Sigmoid colon (tissue), 7 donors: ENCODE measurements at places on chromosomes 6 and 20. TPM values are rescaled to one million over a fixed set of nuclear protein-coding genes. Genes with fewer than 3 reads are reported as not detected.

Gene OLIG3
- total RNA-seq: not detected

Gene TGM3
- total RNA-seq: not detected

DNA sequence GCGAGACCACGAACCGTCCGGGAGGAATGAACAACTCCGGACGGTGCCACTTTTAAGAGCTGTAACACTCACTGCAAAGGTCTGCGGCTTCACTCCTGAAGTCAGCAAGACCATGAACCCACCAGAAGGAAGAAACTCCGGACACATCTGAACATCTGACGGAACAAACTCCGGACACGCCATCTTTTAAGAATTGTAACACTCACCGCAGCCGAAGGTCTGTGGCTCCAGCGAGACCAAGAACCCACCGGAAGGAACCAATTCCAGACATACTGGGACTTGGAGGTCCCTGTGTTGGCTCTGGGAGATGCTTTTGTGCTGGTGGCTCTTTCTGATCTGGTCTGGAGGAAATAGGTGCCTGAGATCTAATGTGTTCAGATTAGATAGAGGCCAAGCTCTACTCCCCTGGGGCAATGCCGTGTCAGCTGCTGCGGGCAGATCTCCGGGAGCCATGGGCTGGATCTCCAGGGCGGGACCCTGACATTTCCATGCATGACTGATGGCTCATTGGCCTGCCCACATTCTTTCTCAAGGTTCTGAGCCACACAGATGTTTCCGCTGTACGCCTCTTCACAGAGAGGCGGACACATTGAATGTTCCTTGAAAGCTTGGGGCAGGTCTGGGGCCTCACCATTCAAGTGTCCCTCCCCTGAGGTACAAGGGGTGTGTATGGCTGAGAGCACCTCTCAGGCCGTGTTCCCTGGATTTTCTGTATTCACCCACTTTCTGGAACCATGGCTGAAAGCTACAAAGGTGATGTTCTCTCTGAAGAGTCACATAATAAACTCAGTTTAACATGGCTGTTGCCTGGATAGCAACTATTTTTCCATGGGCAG, 29.3 kb downstream of the GMPR start:
- no peak for DNase-seq

GRCh38 chr6:99366852-99367251, 17.4 kb upstream of the FAXC start:
- DNase-seq: no peak

- DNase-seq: no peak
Measured at GRCh38 chr20:7361321-7361720, 578.9 kb downstream of the HAO1 start.

DNA sequence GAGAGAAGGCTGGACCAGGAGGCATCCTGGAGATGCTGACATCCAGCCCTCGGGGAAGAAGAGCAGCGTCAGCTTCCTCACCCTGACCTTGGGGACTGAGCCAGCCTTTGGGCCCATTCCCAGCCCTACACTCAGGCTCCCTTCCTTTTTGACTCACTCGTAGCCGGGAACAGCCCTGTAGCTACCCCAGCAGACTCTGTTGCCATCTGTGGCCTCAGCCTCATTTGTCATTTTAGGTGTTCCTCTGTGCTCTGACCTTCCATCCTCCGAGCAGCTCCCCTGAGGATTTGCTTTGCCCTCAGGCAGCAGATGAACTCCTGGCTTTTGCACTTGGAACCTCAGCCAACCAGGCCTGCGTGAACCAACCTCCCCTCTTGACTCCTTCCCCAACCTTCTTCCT, 67.5 kb downstream of the ELOVL2 start:
- DNase-seq: no peak

DNA sequence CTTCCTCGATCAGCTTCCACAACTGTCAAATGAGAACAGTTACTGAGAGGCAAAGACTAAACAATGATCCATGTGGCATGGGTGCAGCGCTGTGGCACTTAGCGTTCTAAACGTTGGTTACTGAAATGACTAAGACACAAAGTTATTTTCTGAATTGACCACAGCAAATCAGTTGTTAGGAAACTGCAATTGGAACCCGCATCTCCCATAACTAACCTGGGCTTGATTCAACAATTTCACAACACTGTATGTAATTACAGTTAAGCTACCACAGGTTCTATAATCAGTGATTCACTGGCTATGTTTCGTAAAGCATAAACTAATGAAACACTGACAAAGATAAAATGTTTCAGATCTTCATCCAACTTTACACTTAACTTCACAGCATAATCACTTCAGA, 12.5 kb downstream of the WDR27 start:
- no peak for DNase-seq

Gene CTCFL
- total RNA-seq: not detected

GRCh38 chr6:34352305-34352937, 40.0 kb downstream of the NUDT3 start:
- no peak for DNase-seq

DNA sequence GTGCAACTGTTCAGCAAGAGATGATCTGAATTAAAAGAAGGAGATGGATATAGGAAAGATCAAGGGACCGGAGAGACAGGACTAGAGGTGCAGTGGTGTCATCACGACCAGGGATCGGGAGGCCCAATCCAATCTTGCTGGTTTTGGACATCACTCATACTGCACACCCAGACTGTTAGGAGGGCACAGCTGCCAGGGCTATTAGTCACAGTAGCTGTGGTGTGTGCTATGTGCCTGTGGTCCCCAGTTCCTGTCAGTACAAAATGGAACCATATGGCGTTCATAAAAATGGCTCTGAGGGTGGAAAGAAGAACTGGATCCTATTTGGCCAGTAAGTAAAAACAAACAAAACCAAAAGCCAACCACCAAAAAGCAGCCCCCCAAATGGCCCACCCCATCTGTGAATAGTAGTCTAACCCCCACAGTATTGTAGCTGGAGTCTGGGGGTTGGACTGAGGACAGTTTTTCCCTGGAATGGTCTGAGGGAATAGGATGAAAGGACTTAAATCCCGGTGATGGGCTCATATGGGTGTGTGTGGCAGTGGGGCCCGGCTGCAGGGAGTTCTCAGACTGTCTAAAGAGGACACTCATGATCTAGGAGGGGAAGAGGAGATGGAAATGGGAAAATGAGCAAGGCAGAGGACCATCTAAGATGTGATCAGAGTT, 9.3 kb upstream of the NNAT start:
- peak; percentile 36 for DNase-seq

Gene PTCRA
- not detected for total RNA-seq

GRCh38 chr20:34968042-34968775, 12.5 kb downstream of the MYH7B start:
- no peak for DNase-seq

DNA sequence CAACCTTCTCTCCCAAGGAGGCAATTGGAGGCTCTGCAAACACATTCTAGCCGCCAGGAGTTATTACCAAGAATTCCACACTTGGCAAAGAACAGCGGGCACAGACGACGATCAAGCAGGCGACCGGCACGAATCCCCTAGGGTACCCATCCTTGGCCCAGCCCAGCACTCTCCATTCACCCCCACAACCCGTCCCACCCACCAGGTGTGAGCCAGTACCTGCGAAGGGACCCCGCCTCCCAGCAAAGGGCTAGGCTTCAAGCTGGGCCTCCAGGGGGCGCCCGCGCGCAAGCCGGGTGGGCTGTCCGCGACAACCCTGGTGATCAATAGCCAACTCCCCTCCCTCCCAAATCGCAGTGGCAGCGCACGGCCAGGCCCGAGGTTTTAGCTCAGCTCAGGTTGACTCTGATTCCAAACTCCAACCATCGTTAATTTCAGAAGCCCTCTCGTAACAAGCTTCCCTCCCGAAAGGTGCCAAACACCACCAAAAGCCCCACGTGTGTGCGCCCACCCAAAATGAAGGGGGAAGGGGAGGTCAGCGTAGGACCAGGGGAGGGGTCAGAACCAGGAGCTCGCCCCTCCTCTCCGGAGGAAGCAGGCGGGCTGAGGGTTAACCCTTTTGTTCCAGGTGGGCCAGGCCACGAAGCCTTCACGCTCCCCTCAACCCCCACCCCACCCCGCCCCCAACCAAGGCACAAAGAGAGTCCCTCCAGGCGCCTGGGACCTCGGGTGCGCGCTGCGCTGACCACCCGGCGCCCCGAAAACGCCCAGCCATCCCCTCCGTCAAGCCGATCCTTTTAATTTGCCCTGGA, 2.1 kb downstream of the SALL4 start:
- no peak for DNase-seq

- DNase-seq: no peak
Measured at GRCh38 chr20:49863666-49864065, 51.0 kb downstream of the SLC9A8 start.

DNA sequence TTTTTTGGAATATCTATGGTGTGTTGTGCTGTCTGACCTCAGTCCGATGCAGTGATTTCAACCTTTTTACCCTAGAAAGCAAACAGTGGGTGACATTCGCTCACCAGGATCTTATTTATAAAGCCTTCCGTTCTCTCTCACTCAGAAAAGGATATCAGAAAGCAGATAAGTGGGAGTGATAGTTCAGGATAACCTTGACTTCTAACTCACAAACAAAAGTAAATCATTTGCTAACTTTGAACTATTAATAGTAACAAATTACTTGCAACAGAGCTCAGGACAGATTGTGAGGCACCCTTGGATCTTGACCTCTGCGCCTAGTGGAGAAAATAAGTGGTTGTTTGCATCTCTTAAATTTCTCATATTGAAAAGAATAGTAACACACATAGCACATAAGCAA, 637.1 kb upstream of the CITED2 start:
- no peak for DNase-seq

- no peak for DNase-seq
Measured at GRCh38 chr6:11386323-11386722, 151.2 kb upstream of the TMEM170B start.

DNA sequence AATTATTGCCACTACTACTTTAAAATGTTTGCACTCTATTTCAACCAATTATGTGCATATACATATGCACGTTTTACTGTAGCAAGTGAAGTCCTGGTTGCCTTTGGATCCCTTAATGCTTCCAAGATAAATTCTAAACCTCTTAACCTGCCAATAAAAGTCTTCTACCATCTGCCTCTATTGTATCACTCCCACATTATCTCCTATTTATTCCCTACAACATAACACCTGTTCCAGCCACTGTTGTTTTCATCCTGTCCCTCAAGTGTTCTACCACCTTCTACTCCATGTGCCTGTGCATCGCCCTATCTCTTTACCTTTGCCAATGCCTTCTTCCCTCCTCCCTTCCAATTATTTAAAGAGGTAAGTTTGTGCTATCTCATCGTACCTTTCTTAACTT, 499.0 kb upstream of the RNF217 start:
- DNase-seq: no peak

DNA sequence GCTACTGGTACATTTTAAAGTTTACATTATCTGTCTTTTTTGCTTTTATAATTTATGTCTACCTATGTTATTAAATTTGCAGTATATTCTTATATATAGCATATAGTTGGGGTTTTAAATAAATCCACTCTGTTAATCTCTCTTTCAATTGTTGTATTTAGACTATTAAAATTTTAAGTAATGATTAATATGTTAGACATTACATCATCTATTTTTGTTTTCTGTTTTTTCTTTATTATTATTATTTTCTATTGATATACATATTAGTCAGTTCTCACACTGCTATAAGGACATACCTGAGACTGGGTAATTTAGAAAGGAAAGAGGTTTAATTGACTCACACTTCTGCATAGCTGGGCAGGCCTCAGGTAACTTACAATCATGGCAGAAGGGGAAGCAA, 1338.2 kb upstream of the GJE1 start:
- DNase-seq: no peak

GRCh38 chr6:109511832-109512231, 28.8 kb upstream of the ZBTB24 start:
- DNase-seq: no peak

- no peak for DNase-seq
Measured at GRCh38 chr6:134196568-134197193, 121.2 kb downstream of the SGK1 start.

DNA sequence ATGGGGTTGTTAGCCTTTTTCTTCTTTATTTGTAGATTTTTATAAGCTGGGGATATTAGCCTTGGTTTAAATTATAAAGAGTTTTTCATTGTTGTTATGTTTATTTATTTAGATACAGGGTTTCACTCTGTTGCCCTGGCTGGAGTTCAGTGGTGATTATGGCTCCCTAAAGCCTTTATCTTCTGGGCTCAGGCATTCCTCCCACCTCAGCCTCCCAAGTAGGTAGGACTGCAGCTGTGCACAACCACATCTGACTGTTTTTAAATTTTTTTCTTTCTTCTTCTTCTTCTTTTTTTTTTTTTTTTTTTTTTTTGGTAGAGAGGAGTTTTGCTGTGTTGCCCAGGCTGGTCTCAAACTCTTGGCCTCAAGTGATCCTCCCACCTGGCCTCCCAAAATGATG, 80.9 kb downstream of the UBE3D start:
- DNase-seq: no peak

- DNase-seq: peak; percentile 81
Measured at GRCh38 chr6:6851059-6851948, 256.5 kb upstream of the RREB1 start.

GRCh38 chr6:125287718-125288117, 14.0 kb downstream of the HDDC2 start:
- no peak for DNase-seq

DNA sequence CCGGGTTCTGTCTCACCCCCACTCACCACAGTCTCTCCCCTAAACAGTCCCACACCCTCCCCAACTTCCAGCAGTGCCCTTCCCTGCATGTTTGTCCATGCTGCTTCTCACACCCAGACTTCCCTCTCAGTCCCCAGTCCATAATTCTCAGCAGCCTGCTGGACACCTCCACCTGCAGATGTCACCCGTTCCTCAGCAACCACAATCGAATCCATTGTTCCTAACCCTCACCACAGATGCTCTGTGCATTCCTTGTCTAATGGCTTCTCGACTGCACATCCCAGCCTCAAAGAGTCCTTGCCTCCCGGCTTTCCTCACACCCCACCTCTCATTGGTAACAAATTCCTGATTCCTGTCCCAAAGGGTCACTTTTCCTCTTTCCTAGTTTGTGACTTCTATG, 55.6 kb downstream of the GOPC start:
- no peak for DNase-seq

Gene AFDN
- total RNA-seq: 83.6 TPM

GRCh38 chr6:134316733-134317431, 1.0 kb downstream of the SGK1 start:
- DNase-seq: no peak

DNA sequence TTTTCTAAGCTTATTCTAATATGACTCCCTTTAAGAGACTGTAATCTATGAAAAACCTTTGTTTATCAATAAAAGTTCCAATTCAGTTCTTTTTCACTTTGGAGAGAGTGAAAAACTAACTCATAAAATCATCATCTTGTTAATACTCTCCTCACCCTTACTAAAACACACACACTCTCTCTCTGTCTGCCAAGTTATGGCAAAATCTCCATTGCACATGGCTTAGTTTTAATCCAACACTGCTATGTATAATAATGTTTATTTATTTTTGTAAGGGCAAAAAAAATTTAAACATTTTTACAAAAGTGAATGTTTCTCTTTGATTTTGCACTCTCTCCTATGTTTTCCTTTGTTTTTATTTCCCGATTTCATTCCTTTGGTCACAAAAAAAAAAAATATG, 253.2 kb downstream of the BMP7 start:
- DNase-seq: no peak

Gene PSORS1C1
- total RNA-seq: 0.71 TPM
